NT2/D1 (cell line): ENCODE measurements at places on chromosomes 16 and 17.

DNA sequence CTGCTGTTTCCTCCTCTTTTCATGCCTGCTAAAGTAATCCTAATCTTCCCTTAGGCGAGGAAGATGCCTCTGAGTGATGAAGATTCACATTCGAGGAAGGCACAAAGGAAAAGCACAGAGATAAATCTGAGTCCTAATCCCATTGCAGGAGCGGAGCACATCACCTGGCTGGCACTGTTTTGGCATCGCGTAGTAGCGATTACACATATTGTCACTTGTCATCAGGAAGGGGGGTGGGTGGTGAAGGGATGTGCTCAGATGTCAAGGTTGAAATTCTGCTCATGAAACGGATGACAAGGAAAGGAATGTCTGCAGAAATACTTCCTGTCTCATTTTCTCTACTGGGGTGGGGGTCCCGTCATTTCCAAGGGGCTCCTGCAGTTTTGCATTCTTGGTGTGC, 363.1 kb upstream of the EEF2KMT start:
- no peak for DNase-seq

GRCh38 chr16:85303354-85303883, 191.1 kb upstream of the CIBAR2 start:
- peak; percentile 48 for DNase-seq

DNA sequence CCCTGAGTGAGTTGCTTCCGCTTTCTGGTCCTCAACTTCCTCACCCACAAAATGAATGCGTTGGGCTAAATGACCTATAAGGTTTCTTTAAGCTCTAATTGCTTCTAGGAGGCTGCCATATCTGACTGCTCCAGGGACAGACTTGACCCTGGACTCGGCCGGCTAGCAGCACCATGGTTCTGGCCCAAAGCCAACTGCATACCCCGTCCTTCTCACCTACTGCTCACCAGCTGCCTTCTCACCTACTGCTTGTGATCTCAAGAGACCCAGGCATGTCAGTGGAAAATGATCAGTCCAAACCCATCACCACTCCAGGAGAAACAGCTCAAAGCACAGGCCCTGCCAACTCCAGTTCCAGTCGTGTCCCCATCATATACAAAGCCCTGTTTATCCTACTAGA, 124.3 kb upstream of the IRX5 start:
- DNase-seq = no peak

DNA sequence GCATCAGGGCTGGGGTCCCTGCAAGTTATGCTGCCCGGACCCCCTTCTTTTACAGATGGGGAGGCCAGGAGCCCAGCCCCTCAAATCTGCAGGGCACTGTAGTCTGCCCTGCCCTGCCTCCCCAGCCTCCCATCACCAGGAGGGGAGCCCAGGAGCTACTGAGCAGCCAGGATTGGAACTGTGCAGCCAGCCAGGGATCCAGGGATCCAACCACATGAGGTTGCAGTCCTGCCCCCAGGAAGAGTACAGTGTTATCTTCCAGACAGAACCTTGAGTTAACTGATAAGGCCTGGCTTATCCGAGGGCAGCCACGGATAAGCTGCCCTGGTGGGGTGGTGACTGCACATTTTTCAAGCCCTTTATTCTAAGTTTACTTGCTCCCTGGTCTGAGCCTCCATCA, 11.4 kb upstream of the NDRG4 start:
- no peak for DNase-seq
